Naive thymus-derived CD8-positive, alpha-beta T cell (primary cell): ENCODE measurements at places on chromosomes 1 and 21.

GRCh38 chr1:232905331-232906034 lies 44.9 kb upstream of the NTPCR start:
- no peaks in the 10 kb centered on the region for H3K27me3 ChIP-seq
- H3K4me1 ChIP-seq = peaks cover 40% of the 10 kb centered on the region
- H3K36me3 ChIP-seq = no peaks in the 10 kb centered on the region
- no peak overlapping the region for H3K4me3 ChIP-seq
- H3K27ac ChIP-seq = no peak overlapping the region

GRCh38 chr1:229109320-229109761 lies 161.6 kb upstream of the RAB4A start:
- no peak overlapping the region for H3K27ac ChIP-seq
- H3K4me1 ChIP-seq = peaks cover 11% of the 10 kb centered on the region
- H3K36me3 ChIP-seq = no peaks in the 10 kb centered on the region

DNA sequence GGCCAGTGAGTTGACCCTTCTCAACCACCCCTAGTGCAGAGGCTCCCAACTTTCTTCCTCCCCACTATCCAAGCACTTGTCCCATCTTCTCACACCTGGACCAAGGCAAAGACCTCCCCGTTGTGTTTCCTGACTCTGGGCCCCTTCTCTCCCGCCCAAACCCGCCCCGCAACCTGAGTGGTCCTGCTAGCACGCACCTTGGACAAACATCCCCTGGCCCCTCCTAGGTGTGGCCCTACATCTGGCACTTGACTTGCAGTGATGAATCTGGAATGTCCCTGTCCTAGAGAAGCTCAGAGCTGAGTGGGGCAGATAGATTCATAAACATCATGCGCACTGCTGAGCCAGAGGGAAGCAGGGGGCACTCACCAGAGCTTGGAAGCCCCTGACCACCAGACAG lies 2.3 kb downstream of the SLC5A9 start:
- H3K27me3 ChIP-seq = no peaks in the 10 kb centered on the region
- no peak for DNase-seq
- H3K4me3 ChIP-seq = no peak overlapping the region
- H3K27ac ChIP-seq = no peak overlapping the region
- H3K4me1 ChIP-seq = no peaks in the 10 kb centered on the region

DNA sequence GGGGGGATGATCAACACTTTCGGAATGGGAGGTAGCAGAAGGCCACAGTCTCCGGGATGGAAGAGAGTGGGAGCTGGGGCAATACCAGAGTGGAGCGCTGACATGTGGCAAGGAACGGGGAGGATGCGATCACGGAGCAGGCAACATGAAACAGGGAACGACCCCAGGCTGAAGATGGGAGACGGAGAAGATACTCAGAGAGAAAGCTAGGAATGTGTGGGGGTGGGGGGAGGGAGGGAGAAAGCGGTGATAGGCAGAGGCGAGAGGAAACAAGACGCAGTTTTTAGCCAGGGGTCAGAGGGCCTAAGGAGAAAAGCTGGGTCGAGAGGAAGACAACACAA lies 577 bp downstream of the RAB3GAP2 start:
- DNase-seq = no peak
- H3K27ac ChIP-seq = no peak overlapping the region
- H3K27me3 ChIP-seq = no peaks in the 10 kb centered on the region
- H3K4me3 ChIP-seq = no peak overlapping the region
- H3K4me1 ChIP-seq = peaks cover 6% of the 10 kb centered on the region
- H3K36me3 ChIP-seq = peaks cover 27% of the 10 kb centered on the region

DNA sequence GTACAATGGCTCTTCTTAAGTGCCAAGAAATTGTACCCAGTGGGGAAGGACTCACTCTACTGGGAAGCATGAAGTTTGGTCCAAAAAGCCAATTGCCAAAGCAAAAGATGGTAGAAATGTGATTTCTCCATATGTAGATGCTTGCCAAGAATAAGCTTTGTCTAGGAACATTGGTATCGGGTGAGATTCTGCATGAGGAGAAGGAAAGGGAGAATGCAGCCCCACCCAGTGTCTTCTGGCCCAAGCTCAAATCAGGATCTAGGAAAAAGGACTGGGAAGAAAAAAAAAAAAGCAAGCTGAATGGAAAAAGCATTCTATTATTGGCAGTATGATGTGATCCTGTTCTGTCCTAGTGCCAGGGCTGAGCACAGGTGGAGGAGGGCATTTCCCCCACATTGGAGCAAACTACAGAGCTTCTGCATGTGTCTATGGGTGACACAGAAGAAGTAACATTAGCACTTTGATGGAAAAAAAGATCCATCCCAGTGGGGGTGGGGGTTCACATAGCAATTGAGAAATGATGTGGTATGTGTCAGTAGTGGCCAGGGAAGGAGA lies 226.6 kb downstream of the KCNH1 start:
- no peak overlapping the region for H3K27ac ChIP-seq
- no peak for DNase-seq
- H3K4me3 ChIP-seq = no peak overlapping the region
- H3K27me3 ChIP-seq = peaks cover 19% of the 10 kb centered on the region
- H3K4me1 ChIP-seq = no peaks in the 10 kb centered on the region

- H3K36me3 ChIP-seq = peaks cover 4% of the 10 kb centered on the region
- H3K27me3 ChIP-seq = no peaks in the 10 kb centered on the region
- H3K4me1 ChIP-seq = peaks cover 95% of the 10 kb centered on the region
- DNase-seq = no peak
- H3K4me3 ChIP-seq = peak overlapping the region; percentile 92
Observed at GRCh38 chr1:54355931-54356679, 50.1 kb downstream of the SSBP3 start.

- H3K27me3 ChIP-seq = no peaks in the 10 kb centered on the region
- H3K36me3 ChIP-seq = no peaks in the 10 kb centered on the region
- H3K4me3 ChIP-seq = no peak overlapping the region
- no peak overlapping the region for H3K27ac ChIP-seq
- no peaks in the 10 kb centered on the region for H3K4me1 ChIP-seq
Observed at GRCh38 chr1:157838966-157839365, 2.6 kb downstream of the CD5L start.
